ENCODE measurements at places on chromosomes 12 and 14. TPM values are rescaled to one million over a fixed set of nuclear protein-coding genes. Genes with fewer than 3 reads are reported as not detected.
A peak's percentile ranks its signal among the peaks of the same experiment; 100 is the strongest.

DNA sequence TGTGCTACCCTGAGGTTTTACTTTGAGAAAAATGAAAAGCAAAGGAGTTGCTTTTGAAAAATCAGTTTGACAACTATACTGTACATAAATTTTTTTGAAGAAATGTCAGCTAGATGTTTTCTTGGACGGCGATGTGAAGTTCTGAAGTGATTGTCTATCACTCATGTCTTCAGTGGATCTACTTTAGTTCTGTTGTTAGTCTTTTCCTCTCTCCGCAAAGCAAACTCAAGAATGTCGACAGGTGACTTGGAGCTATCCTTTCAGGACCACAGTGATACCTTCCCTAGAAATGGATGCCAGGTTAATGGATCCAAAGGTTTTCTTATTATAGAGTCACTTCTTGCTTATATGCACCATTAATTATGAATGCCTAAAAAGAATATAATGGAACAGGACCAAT is 1.2 kb downstream of the PTPRO start:
- DNase-seq = no peak

DNA sequence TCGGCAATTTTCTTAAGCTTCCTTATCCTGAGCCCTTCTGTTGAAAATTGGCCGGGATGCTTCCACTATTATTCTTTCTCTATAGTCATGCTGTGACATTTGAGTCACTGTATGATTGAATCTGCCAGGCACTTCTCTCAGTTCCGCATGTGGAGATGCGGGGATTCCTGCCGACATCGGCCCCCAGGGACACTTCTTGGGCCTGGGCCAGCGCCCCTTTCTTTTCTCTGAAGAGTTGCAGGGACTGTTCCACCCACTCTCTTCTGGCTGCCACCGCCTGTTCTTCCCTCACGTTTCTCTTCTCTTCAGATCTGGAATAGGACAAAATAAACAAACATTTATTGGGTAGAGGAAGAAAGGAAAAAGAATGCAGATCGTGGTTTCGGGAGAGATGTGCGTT is 310.1 kb downstream of the ETNK1 start:
- DNase-seq = no peak

DNA sequence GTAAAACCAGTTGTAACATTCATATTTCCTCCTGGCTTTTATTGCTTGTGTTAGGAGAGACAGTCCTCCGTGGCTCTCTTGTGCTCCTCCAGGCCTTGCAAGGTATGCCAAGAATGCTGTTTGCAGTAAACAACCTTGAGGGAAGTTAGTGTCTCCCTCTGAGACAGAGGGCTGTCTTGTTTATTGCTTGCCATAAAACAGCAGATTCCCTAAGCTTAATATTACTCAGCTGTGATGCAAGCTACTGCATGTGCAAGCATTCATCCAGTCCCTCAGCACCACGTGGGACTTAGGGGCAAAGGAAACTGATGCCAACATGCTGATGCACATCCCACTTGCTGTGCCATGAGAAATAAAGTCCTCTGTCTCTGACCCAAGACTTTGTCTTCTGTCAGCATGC is 6.6 kb downstream of the POMT2 start:
- no peak for DNase-seq

- no peak for DNase-seq
Observed at GRCh38 chr12:66910366-66910974, 231.6 kb upstream of the GRIP1 start.

DNA sequence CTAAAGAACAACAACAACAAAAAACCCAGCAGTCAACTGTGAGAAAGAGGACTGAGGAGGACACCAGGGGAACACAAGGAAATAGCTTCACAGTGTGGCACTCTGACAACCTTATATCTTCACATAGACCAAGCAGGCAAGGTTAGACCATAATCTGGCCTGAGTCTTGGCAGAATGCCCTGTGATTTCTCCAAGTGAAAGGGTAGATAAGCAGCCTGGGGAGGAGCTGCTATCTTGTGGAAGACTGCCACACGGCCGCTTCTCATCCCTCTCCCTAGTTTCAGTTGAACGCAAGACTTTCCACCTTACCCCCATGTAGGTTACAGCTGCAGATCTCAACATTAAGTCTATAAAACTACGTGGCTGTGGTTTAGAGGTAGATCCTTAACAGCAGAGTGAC is 3.7 kb downstream of the SLC25A21 start:
- no peak for DNase-seq

- DNase-seq = no peak
Observed at GRCh38 chr12:23880988-23881387, 68.5 kb downstream of the SOX5 start.

DNA sequence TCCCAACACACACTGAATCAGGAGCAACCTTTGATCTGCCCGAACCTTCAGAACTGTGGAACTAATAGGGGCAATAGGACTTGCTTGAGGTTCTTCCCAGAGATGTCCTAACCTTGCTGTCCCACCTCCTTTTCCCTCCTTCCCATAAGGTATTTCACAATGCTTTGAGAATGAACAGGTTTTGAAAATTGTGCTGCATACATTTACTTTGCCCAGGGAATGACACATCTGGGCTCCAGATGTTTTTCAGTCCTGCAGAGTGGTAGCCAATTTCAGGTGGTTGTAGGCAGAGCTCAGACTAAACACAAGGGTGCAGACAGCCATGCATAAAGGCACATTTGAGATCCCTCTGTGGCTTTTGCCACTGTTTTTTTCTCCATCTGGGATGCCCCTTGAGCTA is 206.7 kb upstream of the PWP1 start:
- no peak for DNase-seq

- peak; percentile 14 for DNase-seq
Observed at GRCh38 chr14:66281036-66281776, 205.0 kb upstream of the CCDC196 start.

DNA sequence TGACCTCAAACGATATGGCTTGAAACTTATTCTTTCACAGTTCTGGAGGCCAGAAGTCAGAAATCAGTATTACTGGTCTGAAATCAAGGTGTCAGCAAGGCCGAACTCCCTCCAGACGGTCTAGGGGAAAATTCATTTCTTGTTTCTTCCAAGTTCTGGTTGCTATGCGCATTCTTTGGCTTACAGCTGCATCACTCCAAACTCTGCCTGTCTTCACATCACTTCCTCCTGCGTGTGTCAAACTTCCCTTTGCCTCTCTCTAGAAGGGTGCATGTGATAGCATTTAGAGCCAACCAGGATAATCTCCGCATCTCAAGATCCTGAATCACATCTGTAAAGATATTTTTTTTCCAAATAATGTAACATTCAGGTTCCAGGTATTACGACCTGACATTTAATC is 62.8 kb downstream of the DENND5B start:
- DNase-seq = no peak

- peak; percentile 90 for DNase-seq
Observed at GRCh38 chr14:21038441-21039422, 3.4 kb upstream of the RNASE7 start.

DNA sequence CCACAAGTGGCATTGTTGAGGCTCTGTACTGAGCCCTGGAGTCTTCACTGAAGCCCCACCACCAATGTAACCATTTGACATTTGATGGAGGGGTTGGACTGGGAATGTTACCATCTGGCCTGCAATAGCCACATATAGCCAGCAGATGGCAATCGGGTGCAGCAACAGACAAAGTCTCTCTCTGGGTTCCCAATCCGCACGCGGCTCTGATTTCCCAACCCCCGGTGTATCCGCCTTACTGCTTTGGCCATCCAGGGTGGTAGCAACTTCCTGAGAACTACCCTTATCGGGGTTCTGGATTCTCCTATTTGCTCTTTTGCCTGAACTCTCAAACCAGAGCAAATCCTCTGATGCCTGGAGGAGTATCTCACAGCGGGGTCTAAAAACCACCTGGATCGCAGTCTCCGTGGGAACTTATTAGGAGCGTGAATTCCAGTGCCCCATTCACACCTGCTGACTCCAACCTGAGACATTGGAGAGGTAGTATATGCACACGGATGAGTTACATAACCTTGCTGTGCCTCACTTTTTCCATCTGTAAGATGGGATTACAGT is 14.2 kb downstream of the VRTN start:
- DNase-seq = peak; percentile 85

- DNase-seq = no peak
Observed at GRCh38 chr14:50232276-50232642, 881 bp upstream of the SOS2 start.

DNA sequence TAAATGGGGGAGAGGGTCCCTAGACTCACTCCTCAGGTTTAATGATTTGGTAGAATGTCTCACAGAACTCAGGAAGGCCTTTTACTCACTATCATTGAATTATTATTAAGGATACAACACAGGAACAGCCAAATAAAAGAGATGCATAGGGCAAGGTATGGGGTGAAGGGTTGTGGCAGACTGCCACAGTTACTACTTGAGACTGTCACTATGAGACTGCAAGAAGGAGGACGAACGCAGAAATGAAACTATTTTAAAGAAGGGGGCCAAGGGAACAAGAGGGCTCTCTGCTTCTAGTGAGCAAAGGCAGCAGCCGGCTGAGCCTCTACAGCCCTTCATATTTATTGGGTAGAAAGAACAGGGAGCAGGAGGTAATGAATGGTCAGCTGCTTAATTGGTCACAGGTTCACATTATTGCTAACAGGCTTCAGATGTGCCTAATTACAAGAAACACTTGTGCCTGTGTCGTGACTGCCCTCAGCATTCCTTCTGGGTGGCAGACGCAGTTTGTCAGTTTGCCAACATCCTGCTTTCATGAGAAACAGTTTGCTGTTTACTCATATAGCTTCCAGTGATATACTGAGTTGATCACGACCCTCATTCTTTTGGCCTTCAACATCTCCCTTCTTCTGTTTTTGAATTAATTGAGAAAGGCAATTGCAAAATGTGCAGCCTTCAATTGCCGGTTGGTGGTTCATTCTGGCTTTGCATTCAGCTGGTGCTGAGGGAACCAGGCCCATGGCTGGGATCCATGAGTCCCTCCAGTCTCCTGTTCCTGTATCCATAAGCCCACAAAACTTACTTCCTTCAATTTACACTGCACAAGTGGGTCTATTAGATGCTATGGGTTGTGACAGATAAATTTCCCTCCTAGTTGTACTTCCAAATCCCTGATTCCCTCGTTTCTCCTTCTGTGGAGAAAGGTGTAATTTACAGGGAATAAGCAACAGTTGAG is 82.8 kb upstream of the PLEKHG7 start:
- DNase-seq = no peak

- no peak for DNase-seq
Observed at GRCh38 chr12:79162147-79162772, 297.7 kb downstream of the SYT1 start.

- DNase-seq = no peak
Observed at GRCh38 chr12:33588725-33589405, 149.2 kb upstream of the SYT10 start.

DNA sequence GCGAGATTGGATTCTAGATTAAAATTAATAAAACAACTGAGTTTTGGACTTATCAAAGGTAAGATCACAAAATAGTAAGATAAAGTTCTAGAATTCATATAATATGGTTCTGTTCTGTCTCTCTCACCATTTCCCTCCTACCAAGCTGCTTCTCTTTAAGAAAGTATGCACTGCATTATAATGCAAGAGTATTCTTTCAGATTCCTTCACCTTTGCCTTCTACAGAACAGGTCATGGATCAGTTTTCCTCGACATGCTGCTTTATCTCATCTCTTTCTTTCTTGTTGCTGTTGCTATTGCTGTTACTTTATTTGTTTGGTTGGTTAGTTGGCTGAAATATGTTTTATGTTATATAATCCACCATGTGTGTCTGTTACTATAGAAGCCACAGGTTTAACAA is 357.0 kb downstream of the NAV3 start:
- DNase-seq = no peak

GRCh38 chr12:80707126-80707829 is at the start of gene MYF6:
Gene MYF6 (plus strand): TSS chr12:80707634. CDS start chr12:80707720, 86 bp downstream.
- no peak for DNase-seq

DNA sequence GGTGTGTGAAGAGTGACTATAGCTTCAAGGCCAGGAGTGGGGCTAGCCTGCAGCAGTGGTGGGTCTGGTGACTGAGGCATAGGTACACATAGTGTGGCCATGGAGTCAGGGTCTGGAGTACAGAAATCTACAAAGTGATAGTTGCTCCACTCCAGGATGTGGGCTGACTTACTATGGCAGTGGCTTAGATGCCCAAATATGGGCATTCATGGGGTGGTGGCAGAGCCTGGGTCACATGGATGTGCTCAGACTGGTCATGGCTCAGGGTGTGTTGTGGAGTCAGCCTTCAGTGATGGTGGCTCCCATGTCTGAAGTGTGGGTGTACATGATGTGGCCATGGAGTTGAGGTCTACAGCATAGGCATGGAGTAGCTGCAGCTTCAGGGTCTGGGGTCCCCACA is 27.3 kb downstream of the CLEC6A start:
- no peak for DNase-seq

DNA sequence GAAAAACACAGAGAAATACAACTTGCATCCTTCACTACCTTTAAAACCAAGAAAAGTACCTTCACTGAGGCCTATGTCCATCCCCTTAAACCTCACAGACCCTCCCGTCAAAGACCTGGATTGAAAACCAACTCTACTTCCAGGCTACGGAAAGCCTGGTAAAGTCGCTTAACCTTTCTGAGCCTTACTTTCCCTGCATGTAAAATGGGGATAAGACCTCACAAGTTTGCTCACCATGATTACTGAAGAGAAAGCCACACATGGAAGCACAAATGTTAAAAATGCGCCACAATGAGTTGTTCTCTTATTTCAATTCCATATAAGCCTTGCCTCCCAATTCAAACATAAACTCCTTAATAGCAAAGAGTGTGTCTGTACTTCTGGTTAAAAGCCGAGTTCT is 8.4 kb downstream of the ACTN1 start:
- no peak for DNase-seq

CCDC197 gene
- total RNA-seq = not detected

BCAT1 gene
- total RNA-seq = 59.7 TPM

PDE3A gene
- 28.3 TPM for total RNA-seq

GPR135 gene
- total RNA-seq = 4.6 TPM

IL31 gene
- total RNA-seq = not detected

PRB2 gene
- not detected for total RNA-seq

CLECL1 gene
- not detected for total RNA-seq

Measured in body of pancreas (tissue), 4 donors.